ENCODE measurements at places on chromosomes 3 and 15. TPM values are rescaled to one million over a fixed set of nuclear protein-coding genes. Genes with fewer than 3 reads are reported as not detected.

- no peak for DNase-seq
- peaks cover 1% of the 10 kb centered on the region for H3K4me1 ChIP-seq
- no peak overlapping the region for H3K27ac ChIP-seq
These were observed 30.7 kb downstream of the CD200R1L start for GRCh38 chr3:112815981-112816380.

DNA sequence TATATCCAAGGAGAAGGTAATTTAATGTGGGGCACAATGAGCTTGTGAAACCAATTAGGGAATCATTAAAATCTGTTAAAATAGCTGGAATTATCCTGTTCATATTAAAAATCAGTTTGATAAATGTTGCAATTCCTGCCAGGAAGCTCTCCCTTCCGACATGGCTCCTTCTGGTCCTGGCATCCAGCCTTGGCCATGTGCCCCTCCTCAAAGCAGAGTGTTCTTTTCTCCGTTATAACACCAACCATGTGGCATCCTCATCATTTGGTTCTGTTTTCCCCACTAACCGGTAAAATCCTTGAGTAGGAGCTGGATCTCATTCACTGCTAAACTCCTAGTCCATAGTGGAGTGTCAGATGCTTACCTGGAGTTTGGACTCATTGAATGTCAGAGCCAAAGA lies 127.2 kb downstream of the ARNT2 start:
- no peak for DNase-seq
- no peak overlapping the region for H3K4me3 ChIP-seq
- H3K27me3 ChIP-seq: no peaks in the 10 kb centered on the region

DNA sequence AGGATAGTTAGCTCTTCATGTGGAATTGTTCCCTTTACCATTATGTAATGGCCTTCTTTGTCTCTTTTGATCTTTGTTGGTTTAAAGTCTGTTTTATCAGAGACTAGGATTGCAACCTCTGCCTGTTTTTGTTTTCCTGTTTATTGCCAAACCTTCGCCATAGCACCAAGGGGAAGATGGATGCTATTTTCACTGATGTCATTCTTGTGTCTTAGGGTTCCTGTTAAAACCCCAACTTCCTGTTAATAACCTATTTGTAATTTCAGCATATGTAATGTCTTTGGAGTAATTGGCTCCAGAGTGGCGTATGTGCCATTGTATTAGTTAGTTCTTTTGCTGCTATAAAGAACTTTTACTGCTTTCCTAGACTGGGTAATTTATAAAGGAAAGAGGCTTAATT lies 10.8 kb downstream of the SAMMSON start:
- no peak for DNase-seq
- H3K27ac ChIP-seq: no peak overlapping the region
- no peaks in the 10 kb centered on the region for H3K27me3 ChIP-seq
- no peaks in the 10 kb centered on the region for H3K36me3 ChIP-seq

The AP3B2 gene
- 14.4 TPM for total RNA-seq

DNA sequence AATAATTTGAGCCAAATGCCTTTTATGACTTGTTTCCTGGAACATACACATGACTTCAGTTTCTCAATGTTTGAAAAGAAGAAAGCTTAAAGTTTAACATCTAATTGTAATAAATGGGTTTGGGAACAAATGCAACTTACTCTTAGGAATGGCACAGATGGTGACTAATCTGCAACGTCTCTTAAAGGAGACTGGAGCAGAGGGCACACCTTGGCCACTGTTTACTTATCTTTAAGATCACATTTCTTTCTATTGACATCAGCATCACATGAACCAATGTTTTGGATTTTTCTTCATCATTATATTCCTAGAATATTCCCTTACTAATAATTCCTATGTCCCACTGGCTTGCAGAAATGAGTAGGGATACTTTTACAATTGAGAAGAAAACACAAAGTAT lies 229.5 kb downstream of the CHL1 start:
- DNase-seq: no peak
- H3K4me3 ChIP-seq: no peak overlapping the region
- no peak overlapping the region for H3K27ac ChIP-seq
- no peaks in the 10 kb centered on the region for H3K4me1 ChIP-seq
- H3K36me3 ChIP-seq: no peaks in the 10 kb centered on the region

GRCh38 chr3:126617571-126617970 lies 37.4 kb downstream of the TXNRD3 start:
- H3K36me3 ChIP-seq: peaks cover 13% of the 10 kb centered on the region
- H3K27ac ChIP-seq: no peak overlapping the region
- peaks cover 4% of the 10 kb centered on the region for H3K4me1 ChIP-seq
- no peak for DNase-seq

- peaks cover 7% of the 10 kb centered on the region for H3K27me3 ChIP-seq
- peaks cover 16% of the 10 kb centered on the region for H3K4me1 ChIP-seq
- peak; percentile 64 for DNase-seq
- peak overlapping the region; percentile 72 for H3K4me3 ChIP-seq
- H3K27ac ChIP-seq: peak overlapping the region; percentile 97
These were observed 87.0 kb upstream of the ALDH1L1 start for GRCh38 chr3:126267169-126267975.

GRCh38 chr15:66770518-66771350 lies 68.7 kb downstream of the SMAD6 start:
- H3K36me3 ChIP-seq: no peaks in the 10 kb centered on the region
- H3K4me1 ChIP-seq: peaks cover 71% of the 10 kb centered on the region
- peak overlapping the region; percentile 95 for H3K27ac ChIP-seq
- H3K27me3 ChIP-seq: no peaks in the 10 kb centered on the region
- no peak for DNase-seq

The NTRK3 gene
- not detected for total RNA-seq

The GOLGA8J gene
- not detected for total RNA-seq

The CACNA2D3 gene
- total RNA-seq: not detected

The TSEN2 gene
- total RNA-seq: 33.7 TPM

DNA sequence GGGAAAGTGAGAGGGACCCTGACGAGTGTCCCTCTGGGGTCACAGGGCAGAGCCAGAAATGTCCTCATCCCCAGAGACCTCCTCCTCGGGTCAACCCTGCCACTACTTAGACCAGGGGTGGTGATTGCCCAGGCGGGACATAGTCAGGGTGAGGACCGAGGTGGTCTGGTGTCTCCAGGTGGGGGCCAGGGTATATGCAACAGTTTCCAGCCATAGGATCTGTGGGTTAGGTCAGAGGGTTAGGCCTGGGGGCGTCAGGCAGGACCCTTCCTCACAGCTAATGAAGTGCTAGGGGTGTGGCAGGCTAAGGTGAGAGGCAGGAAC lies 22.3 kb upstream of the FBLN2 start:
- H3K36me3 ChIP-seq: no peaks in the 10 kb centered on the region
- peaks cover 11% of the 10 kb centered on the region for H3K27me3 ChIP-seq

- H3K27me3 ChIP-seq: no peaks in the 10 kb centered on the region
- peaks cover 3% of the 10 kb centered on the region for H3K4me1 ChIP-seq
- no peak for DNase-seq
These were observed 154.2 kb upstream of the LINGO1 start for GRCh38 chr15:77786956-77787355.

The TMEM207 gene
- total RNA-seq: not detected

DNA sequence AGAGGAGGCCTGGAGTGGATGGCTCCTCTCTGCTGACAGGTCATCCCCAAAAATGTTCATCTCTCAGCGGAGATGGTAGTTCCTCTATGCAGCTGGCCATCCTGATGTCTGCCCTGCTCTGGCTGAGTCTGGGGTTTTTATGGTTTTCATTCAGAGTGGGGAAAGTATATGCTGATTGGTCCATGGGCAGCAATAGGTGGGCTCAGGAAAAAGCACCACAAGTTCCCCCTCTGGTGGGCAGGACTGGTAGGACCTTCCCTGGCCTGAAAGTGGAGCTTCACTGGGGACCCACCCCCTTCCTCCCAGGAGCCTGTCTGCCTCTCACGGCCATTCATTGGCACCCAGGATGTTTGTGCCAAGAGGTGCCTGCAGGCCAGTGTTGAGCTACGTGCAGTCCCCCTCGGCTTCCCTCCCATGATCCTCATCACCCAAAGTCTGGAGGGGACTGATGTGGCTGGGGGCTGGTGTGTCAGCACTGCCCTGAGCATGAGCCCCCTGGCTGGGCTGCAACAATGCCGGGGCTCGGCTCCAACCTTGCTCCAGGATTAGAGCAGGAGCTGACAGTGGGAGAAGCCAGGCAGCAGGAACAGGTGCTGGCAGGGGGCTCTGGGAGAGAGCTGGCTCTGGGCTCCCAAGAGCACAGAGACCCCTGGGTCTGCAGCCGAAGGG lies 13.1 kb upstream of the BLOC1S6 start:
- no peak overlapping the region for H3K4me3 ChIP-seq
- peak; percentile 69 for DNase-seq
- peaks cover 1% of the 10 kb centered on the region for H3K4me1 ChIP-seq
- no peaks in the 10 kb centered on the region for H3K36me3 ChIP-seq
- H3K27me3 ChIP-seq: no peaks in the 10 kb centered on the region
- no peak overlapping the region for H3K27ac ChIP-seq

DNA sequence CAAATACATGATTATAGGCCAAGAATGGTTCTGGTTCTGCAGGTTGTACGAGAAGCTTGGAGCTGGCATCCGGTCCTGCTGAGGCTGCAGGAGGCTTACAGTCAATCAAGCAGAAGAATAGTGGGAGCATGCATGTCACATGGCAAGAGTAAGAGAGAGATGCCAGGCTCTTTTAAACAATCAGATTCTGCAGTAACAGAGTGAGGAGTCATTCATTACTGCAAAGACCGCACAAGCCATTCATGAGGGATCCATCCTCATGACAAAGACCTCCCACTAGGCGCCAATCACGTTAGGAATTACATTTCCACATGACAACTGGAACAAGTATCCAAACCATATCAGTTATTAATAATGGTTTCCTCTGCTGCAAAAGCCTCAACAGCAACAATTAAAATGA lies 536.8 kb downstream of the CADM2 start:
- no peak overlapping the region for H3K27ac ChIP-seq
- H3K4me1 ChIP-seq: no peaks in the 10 kb centered on the region
- no peaks in the 10 kb centered on the region for H3K27me3 ChIP-seq
- no peak for DNase-seq

The CATSPER2 gene
- total RNA-seq: 7.7 TPM

The ATXN7 gene
- total RNA-seq: 36.7 TPM

DNA sequence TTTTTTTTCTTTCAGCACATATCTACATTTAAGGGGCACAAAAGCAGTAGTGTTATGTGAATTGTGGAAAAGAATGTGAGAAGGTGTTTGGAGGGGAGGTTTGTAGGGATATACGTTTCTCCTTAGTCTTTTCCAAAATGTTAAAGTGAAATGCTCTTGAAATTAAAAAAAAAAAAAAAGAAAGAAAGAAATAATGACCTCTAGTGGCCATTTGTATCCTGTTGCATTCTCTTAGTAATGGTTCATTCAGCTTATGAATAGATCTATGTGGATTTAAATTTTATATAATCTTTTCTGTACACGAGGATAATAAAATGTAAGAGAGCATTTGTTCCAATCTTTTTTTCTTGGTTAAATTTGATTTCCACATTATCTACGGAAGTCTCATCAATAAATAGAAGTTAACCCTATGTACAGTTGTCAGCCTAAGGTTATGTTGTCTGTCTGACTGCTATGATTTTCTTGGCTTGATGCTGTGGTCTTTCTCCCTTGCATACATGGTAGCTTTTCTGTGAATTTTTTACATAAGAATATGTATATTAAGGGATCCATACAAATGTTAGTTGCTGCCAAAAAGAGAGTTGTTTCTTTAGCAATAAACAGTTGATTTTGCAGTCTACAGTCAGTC lies 1.7 kb downstream of the P2RY13 start:
- no peaks in the 10 kb centered on the region for H3K4me1 ChIP-seq
- no peaks in the 10 kb centered on the region for H3K27me3 ChIP-seq
- no peaks in the 10 kb centered on the region for H3K36me3 ChIP-seq
- H3K4me3 ChIP-seq: no peak overlapping the region
